ENCODE measurements at places on chromosomes 12 and 14.

GRCh38 chr12:96500693-96501092 lies 11.3 kb downstream of the CFAP54 start:
- DNase-seq: no peak

- no peak for DNase-seq
Measured at GRCh38 chr14:94011795-94012194, 14.3 kb upstream of the OTUB2 start.

- no peak for DNase-seq
Measured at GRCh38 chr12:97022536-97023230, 115.6 kb downstream of the NEDD1 start.

DNA sequence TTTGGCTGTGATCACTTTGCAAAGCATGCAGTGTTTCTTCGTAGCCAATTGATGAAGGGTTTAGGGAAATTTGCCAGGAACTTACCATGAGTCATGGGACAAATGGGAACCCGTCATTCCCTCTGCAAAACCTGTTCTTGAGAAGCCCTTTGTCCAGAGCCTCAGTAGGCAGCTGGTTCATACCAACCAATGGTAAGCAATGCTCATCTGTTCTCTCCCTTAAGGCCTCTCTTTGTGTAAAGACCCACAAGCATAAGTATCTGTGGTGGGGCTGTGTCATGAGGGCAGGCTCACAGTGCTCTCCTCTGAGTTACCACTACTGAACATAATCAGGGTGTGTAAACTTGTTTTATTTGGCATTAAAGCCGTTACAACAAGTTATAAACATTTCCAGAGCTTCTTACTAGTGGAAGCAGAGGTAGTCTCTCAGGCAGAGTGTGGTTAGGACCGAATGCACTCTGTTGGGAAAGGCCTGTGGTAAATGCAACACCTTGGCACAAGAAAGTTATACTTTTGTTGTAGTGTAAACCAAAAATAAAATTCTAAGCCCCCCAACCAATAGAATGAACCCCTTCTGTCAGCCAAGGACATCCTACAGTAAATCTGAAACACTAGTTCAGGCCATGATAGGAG lies 119.8 kb downstream of the SINHCAF start:
- DNase-seq: no peak

DNA sequence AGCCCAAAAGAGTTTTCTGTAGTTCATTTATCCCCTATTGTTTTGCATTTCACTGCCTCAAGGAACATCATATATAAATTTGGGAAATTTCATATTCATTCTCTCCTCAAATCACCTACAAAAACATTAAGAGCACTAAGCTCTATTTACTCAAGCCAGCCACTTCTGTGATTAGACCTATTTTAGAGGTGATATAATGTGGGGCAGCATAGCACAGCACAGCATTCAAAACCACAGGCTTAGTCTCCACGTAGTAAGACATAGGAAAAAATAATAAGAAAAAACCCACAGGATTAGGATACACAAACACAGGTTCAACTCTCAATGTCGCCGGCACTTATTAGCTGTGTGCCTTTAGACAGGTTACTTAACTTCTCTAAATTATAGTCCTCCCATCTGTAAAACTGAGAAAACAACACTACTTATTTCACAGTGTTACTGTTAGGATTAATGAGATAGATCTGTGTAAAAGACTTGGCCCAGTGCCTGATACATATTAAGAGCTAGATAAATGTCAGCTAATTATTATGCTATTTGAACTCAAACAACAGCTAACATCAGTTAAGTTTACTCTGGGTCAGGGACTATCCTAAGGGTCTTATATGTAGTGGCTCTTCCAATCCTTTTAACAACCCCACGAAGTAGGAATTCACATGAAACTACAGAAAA lies 20.3 kb downstream of the DCAF5 start:
- DNase-seq: no peak

DNA sequence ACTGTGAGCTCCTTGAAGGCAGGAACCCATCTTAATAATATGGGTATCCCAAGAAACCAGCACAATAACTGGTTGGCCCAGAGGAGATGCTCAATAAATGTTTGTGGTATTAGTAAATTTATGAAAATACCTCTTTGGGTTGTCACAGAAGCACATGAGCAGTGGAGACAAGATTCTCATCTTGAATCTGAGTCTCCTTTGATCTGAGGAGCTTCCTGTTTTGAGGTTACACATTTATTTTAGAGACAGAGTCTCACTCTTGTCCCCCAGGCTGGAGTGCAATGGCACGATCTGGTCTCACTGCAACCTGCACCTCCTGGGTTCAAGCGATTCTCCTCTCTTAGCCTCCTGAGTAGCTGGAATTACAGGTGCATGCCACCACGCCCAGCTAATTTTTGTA lies 247.4 kb downstream of the NRXN3 start:
- no peak for DNase-seq

DNA sequence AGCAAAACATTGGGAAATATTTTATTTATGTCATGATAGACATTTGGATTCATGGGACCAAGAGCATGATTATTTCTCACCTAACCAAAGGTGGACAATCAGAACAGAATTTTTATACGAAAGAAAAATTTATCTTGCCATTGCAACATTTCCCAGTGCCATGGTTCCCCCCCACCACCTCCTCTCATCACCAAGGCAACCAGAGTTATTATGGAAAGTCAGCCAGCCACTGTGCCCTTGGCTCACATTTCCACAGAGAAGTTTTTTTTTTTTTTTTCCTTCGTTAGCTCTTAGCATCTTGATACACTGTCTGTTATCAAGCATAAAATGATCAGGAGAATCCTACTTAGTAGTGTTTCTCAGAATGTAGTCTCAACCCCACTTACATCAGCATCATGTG lies 176.4 kb upstream of the TMTC1 start:
- no peak for DNase-seq

DNA sequence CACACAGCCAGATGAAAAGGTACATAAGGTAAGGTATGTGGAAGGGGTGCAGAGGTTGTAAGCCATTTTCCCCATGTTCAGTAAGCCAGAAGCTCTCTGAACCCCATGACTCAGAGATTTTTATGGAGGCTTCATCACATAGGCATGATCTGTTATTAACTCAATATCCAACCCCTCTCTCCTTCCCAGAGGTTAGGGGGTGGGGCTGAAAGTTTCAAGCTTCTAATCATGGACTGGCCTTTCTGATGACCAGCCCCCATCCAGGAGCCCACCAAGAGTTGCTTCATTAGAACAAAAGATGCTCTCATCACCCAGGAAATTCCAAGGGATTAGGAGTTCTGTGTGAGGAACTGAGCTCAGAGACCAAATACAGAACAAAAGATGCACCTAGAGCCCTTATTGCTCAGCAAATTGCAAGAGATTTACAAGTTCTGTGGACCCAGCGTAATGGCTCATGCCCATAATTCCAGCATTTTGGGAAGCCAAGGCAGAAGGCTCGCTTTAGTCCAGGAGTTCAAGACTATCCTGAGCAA lies 103.2 kb upstream of the DAAM1 start:
- no peak for DNase-seq

- no peak for DNase-seq
Measured at GRCh38 chr14:51516706-51517395, 134.9 kb upstream of the FRMD6 start.

GRCh38 chr12:57528831-57529555 lies 6.4 kb downstream of the MBD6 start:
- DNase-seq: no peak

- no peak for DNase-seq
Measured at GRCh38 chr12:28191051-28192048, 1.1 kb downstream of the CCDC91 start.

GRCh38 chr12:46357438-46358324 lies 14.9 kb downstream of the SLC38A2 start:
- no peak for DNase-seq

GRCh38 chr12:131851741-131852550 lies 23.8 kb downstream of the MMP17 start:
- no peak for DNase-seq

- DNase-seq: no peak
Measured at GRCh38 chr12:3544296-3544965, 53.4 kb downstream of the PRMT8 start.

- DNase-seq: no peak
Measured at GRCh38 chr12:51970904-51971646, 19.6 kb downstream of the ACVR1B start.

GRCh38 chr12:16972923-16973770 lies 367.2 kb upstream of the LMO3 start:
- DNase-seq: no peak

- no peak for DNase-seq
Measured at GRCh38 chr12:124188084-124188483, 106.8 kb upstream of the RFLNA start.

GRCh38 chr12:84305144-84305543 lies 607.5 kb downstream of the SLC6A15 start:
- DNase-seq: no peak

GRCh38 chr14:74618078-74618952 lies 6.3 kb upstream of the LTBP2 start:
- DNase-seq: peak; percentile 58

DNA sequence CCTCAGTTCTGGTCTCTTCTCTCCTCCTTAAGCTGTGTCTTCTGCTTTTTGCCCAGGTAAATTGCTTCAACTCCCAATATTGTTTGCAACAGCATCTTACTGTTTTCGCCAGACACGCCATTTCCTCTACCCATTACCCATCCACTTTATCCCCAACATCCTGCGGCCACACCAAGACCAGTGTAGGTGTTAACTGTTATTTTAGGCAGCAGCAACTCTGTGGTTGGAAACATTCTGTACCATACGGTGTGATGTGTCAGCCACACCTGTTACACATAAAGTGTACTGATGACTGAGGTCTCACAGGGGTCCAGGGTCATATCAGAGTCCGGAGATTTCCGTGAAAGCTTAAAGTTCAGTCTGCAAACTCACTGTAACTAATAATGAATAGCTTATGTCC lies 21.8 kb upstream of the KLRD1 start:
- DNase-seq: no peak

DNA sequence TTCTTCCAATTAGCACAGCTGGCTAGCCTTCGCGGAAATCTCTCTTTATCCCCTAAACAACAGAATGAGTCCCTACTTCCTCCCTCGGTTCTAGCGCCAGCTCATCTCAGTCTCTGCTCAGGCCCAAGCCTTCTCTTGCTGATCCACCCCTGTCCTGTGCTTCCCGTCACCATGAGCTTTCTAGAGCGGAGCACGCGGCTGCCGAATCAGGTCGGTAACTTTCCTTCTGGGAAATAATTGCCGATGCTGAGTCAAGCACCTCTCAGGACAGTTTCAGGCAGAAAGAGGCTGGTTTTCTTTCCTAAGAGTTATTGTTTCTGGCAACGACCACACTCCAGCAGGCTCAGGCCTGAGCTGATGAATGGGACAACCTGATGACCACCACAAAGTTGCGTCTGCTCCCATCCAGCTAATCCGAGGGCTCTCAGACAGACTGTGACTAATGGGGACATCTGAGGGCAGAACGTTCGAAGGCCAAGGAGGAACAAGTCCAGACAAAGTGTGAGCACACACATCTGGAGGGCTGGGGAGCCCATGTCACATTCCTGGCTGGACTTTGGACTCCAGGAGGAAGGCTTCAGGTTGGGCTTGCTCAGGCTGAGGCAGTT lies 13.6 kb upstream of the GPR68 start:
- DNase-seq: no peak

DNA sequence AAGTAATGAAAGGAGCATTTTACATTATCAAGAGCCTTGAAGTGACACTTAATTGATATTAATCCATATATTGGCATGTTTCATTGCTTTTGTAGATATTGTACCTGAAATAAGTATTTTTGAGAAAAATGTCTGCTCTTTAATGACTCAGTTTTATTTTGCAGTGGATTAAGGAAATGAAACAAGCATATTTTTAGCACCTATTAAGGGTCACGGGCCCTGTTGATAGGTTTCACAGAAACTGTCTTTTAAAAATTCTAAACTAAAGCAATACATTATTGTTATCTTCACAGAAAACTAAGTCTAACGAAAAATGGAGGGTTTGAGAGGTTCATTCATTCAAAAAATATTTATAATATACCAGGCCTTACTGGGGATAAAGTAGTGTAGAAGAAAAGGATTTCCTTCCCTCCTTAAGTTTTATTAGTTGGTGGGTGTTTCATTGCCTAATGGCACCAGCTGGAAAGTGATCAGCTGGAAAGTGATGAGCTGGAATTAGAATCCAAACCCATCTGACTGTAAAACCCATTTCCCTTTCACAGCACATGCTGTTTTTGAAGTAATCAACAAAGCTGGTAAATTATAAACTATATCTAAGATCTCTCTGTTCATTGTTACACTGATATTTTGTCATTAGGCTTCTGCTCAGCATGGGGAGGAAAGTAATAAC lies 54.2 kb downstream of the PTPRQ start:
- DNase-seq: no peak

DNA sequence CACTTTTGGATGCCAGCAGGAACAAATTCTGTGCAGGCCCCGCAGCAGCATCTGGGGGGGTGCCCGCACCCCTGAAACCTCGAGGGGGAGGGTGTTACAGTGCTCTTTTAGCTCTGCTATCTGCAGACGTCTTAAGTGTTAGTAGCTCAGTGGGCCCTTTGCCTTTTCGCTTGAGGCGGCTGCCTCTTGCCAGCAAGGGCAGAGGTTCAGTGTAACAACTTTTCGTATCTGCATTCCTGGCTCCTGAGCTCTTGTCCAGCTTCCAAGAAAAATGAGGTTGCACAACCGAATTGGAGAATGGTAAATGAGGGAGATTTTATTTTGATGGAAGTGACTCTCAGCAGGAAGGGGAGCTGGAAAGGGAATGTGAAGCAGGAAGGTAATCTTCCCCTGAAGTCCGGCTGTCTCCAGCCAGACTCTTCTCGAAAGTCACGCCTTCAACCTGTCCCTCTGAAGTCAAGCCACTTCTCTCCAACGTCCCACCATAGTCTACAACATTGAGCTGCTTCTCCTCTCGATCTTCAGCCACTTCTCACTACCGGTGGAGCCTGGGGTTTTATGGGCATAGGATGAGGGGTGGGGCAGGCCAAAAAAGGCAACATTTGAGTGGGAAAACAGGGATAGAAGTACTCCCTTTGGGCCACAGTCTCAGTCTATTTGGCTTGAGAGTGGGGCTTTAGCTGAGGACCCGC lies 17.8 kb downstream of the TAS2R50 start:
- no peak for DNase-seq

- DNase-seq: no peak
Measured at GRCh38 chr14:79465651-79466050, 745.7 kb downstream of the DIO2 start.

GRCh38 chr14:50015716-50016115 lies 100.7 kb downstream of the VCPKMT start:
- DNase-seq: no peak

GRCh38 chr14:91116913-91117588 lies 3.2 kb downstream of the DGLUCY start:
- no peak for DNase-seq

- no peak for DNase-seq
Measured at GRCh38 chr14:89430391-89431236, 13.6 kb upstream of the FOXN3 start.
